ENCODE measurements at places on chromosomes 5 and 9.

GRCh38 chr9:122065923-122066629 lies 27.0 kb downstream of the TTLL11 start:
- DNase-seq = no peak

GRCh38 chr5:78907255-78907891 lies 77.7 kb downstream of the ARSB start:
- no peak for DNase-seq

GRCh38 chr5:136676685-136677084 lies 311.3 kb upstream of the TRPC7 start:
- no peak for DNase-seq

DNA sequence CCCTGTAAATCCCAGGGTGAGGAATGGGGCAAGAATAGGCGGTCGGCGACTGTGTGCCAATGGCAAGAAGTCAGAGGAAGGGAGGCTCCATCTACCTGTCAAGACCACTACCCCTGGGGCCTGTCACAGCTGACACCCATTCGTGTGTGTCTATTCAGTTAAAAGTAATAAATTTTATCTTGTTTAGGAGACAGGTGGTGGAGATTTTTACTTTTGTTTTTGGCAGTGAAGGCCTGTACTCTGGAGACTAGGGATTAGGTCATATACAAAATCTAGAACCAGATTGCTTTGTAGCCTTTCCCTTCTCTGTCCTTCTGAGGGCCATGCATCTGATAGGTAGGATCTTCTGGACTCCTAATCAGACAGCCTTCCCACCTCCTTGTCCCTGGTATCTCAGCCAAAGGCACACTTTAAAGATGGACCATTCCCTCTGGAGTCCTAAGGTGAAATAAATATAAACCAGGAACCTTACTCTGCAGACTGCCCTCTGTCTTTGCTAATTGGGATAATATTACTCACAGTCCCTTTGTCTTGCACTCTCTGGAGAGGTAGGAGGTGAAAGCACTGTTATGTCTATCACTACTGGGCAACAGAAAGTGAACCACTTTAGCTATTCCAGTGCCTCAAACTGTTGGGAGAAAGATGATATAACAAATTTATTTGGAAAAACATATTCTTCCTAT lies 213.2 kb upstream of the ACTBL2 start:
- no peak for DNase-seq

GRCh38 chr9:131370638-131371037 lies 23.2 kb upstream of the PRRC2B start:
- DNase-seq = no peak
